Mesenchymal stem cell (in vitro differentiated cells and primary cell): ENCODE measurements at places on chromosomes 6 and 20.
A peak's percentile ranks its signal among the peaks of the same experiment; 100 is the strongest.

DNA sequence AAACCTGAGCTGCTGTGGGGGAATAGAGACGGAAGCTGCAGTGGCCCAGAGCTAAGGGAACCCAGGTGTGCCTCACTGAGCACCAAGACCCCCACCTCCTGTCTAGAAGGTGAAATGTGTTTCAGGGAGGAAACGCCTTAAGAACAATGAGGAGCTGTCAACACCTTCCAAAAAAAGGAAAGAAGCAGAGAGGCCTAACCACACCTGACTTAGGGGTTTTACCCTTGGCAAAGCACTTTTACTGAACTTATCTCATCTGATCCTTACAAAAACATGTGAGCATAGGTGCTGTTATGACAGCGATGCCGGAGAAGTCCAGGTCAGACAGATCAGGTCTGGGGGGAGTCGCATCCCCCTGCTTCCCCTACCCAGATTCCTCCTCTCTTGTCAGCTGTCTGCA lies 16.1 kb upstream of the CDKN1A start:
- H3K27ac ChIP-seq, result no peak overlapping the region
- no peak for DNase-seq
- peaks cover 9% of the 10 kb centered on the region for H3K27me3 ChIP-seq
- H3K36me3 ChIP-seq, result no peaks in the 10 kb centered on the region
- peaks cover 10% of the 10 kb centered on the region for H3K4me1 ChIP-seq

- H3K36me3 ChIP-seq, result no peaks in the 10 kb centered on the region
- peaks cover 9% of the 10 kb centered on the region for H3K4me1 ChIP-seq
- peak overlapping the region; percentile 17 for H3K27ac ChIP-seq
- no peak for DNase-seq
- peaks cover 18% of the 10 kb centered on the region for H3K27me3 ChIP-seq
- peak overlapping the region; percentile 72 for H3K4me3 ChIP-seq
These were observed 592 bp upstream of the CDYL start for GRCh38 chr6:4775494-4776130.

GRCh38 chr6:34543421-34543820 lies 12.7 kb downstream of the SPDEF start:
- no peaks in the 10 kb centered on the region for H3K27me3 ChIP-seq
- no peak overlapping the region for H3K4me3 ChIP-seq
- peak; percentile 41 for DNase-seq
- H3K36me3 ChIP-seq, result no peaks in the 10 kb centered on the region

GRCh38 chr6:88266126-88266525 lies 100.0 kb upstream of the CNR1 start:
- DNase-seq, result no peak
- H3K27me3 ChIP-seq, result peaks cover 3% of the 10 kb centered on the region
- H3K27ac ChIP-seq, result no peak overlapping the region
- H3K4me1 ChIP-seq, result no peaks in the 10 kb centered on the region
- no peak overlapping the region for H3K4me3 ChIP-seq

GRCh38 chr6:144017166-144018094 lies 9.4 kb upstream of the PLAGL1 start:
- H3K27ac ChIP-seq, result no peak overlapping the region
- no peak for DNase-seq
- H3K36me3 ChIP-seq, result no peaks in the 10 kb centered on the region
- H3K27me3 ChIP-seq, result no peaks in the 10 kb centered on the region

GRCh38 chr20:33026072-33026778 lies 5.2 kb upstream of the BPIFB6 start:
- DNase-seq, result no peak
- H3K36me3 ChIP-seq, result no peaks in the 10 kb centered on the region
- H3K27ac ChIP-seq, result no peak overlapping the region
